ENCODE measurements at places on chromosomes 13 and 19.

GRCh38 chr19:46660008-46660517, 919 bp downstream of the DACT3 start:
- no peak for DNase-seq

- peak; percentile 72 for DNase-seq
Observed at GRCh38 chr13:74575729-74576125, 441.5 kb upstream of the KLF12 start.

- no peak for DNase-seq
Observed at GRCh38 chr13:105184201-105184600, 1351.3 kb downstream of the EFNB2 start.

- no peak for DNase-seq
Observed at GRCh38 chr13:94632226-94632980, 30.7 kb downstream of the GPR180 start.

DNA sequence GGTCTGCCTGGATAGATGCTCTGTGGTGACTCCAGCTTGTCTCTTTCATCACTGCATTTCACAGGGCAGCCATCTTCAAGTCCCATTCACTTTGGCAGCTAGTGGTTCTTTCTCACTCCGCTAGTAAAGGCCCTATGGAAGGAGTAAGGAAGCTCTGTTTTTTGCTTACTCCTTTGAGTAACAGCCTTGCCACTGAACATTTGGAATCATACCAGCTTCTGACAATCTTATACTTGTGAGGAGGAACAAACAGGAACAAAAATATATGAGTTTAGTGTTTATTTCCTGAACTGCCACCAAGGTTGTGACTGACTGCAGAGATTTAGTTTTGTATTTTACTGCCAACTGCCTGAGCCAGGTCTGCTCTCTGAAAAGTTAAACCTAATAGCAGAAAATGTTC, 38.7 kb downstream of the KCTD4 start:
- DNase-seq = no peak

DNA sequence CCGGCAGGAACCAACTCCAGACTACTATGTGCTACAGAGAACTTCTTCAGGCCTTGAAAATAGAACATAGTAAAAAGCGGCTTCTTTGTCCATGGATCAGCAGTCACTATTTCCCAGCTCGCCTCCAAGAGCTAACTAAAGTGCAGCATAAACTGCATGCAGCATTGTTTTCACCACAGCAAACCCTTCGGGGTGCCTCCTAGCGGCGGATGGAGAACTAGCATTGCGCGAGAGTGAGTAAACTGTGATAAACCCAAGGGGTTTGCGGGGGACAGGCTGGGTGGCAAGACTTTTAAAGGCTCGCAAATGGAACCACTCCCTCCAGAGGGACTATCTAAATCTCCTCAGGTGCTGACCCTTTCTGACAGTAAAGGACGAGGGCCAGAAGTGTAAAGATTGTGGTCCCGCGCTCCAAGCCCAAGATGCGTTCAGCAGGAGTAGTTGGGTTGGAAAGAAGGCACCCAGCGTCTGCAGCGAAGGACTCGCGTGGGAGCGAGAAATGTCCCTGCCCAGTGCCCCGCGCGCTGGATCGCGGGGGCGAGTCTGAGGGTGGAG, 21.5 kb upstream of the SGCG start:
- peak; percentile 34 for DNase-seq

- DNase-seq = no peak
Observed at GRCh38 chr19:13347367-13347766, 158.9 kb downstream of the CACNA1A start.

- no peak for DNase-seq
Observed at GRCh38 chr13:40631605-40632004, 34.8 kb downstream of the FOXO1 start.

GRCh38 chr19:47446534-47447469, 24.9 kb downstream of the SLC8A2 start:
- DNase-seq = peak; percentile 69

DNA sequence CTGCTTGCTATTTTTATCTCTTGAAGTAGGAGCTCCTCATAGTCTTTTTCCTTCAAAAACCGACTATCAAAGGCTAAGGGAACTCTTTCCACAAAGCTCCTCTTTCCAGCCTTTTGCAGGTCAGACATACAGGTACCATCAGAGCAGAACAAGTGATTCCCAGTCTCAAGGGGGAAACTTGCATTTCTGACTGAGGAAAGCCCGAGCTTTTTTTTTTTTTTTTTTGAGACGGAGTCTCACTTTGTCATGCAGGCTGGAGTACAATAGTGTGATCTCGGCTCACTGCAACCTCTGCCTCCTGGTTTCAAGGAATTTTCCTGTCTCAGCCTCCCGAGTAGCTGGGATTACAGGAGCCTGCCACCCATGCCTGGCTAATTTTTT, 32.0 kb downstream of the RUBCNL start:
- DNase-seq = no peak

- DNase-seq = peak; percentile 61
Observed at GRCh38 chr19:17076543-17076991, 990 bp downstream of the MYO9B start.

GRCh38 chr13:44234566-44234965, 139.1 kb upstream of the SERP2 start:
- no peak for DNase-seq

GRCh38 chr13:72004784-72005374, 137.9 kb upstream of the DACH1 start:
- DNase-seq = no peak

GRCh38 chr19:49357186-49357585, 5.0 kb downstream of the TEAD2 start:
- DNase-seq = no peak

GRCh38 chr13:108451121-108451520, 178.3 kb upstream of the MYO16 start:
- no peak for DNase-seq

GRCh38 chr13:48094404-48094780, 512 bp downstream of the MED4 start:
- peak; percentile 36 for DNase-seq

DNA sequence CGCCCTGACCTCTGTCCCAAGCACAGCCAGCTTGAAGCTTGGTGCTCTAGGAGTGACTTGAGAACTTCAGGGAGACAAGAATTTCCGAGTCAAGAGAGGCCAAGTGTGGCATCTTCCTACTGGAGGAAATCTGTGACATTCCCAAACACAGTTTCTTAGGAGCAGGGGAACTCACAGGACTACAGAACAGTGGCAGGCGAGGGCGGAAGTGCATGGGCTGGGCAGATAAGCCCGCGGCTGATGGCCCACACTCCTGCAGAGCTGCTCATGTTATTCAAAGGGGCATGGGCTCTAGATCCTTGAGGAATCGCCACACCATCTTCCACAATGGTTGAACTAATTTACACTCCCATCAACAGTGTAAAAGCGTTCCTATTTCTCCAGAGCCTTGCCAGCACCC, 168.8 kb downstream of the KATNAL1 start:
- no peak for DNase-seq

DNA sequence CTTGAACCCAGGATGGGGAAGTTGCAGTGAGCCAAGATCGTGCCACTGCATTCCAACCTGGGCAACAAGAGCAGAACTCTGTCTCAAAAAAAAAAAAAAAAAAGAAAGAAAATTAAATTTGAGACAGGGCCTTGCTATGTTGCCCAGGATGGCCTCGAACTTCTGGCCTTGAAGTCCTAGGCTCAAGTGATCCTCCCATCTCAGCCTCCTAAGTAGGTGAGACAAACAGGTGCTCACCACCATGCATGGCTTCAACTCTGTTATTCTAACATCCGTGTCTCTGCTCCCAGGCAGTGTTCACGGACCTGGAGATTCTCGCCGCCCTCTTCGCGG, 40.3 kb downstream of the PDE4A start:
- DNase-seq = no peak

GRCh38 chr13:110239280-110240125, 67.5 kb downstream of the COL4A1 start:
- no peak for DNase-seq

DNA sequence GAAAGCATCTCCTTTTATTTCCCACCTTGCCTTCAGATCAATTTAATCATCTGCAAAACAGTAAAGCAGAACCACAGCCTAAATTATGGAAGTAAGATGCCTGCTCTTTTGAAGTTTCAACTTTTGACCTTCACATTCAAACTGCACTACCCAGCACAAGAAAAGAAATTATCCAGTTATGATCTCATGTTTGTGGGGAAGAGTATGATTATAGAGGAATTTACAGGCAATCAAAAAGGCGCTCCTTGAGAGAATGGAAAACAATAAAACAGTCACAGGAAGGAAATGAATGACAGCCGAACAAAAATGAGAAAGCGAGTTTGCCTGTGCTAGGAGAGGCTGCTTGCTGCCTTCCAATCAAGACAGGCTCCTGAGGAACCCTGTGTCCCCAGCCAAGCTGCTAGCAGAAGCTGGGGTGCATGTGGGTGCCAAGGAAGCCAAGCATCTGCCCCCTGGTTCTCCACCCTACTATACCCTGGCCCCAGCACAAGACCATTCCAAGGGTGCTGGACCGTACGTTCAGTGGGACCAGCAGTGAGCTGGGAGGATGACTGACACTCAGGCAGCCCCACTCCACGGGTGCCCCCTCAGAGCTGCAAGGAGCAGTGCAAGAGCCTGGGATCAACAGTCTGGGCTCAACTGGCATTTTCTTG, 47.8 kb downstream of the PEPD start:
- DNase-seq = no peak

GRCh38 chr13:84997858-84998257, 801.4 kb downstream of the SLITRK6 start:
- DNase-seq = no peak

DNA sequence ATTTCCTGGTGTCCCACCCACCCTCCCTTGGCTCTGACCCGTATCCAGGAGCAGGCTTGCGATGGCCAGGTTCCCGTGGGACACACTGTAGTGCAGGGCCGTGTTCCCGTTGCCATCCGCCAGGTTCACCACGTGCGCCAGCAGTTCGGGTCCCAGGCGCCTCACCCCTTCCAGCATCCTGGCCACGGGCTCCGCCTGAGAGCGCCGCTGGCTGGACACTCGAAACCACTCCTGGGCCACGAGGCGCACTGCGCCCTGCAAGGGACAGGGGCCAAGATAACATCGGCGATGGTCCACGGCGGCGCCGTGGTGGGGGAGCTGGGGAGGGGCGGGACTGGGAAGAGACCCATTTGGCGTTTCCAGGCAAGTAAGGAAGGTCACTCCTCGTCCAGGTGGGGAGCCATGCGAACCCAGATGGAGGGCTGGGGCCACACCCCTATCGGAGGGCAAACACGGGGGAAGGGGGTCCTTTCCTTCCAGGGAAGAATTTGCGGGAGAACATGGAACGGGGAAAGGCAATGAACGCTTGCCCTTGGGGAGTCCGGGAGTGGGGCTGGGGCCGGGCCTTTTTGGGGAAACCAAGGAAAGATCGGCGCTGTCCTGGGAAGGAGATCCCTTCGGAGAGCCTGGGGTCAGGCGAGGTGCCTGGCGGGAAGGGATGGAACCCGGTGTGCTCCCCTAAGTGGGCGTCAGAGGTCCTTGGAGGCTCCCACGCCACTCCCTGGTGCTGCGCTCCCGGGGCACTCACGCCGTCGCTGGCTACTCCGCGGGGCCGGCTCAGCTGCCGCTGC, 9.9 kb downstream of the KANK3 start:
- no peak for DNase-seq

GRCh38 chr13:46747031-46747820, 49.7 kb downstream of the ESD start:
- DNase-seq = no peak

DNA sequence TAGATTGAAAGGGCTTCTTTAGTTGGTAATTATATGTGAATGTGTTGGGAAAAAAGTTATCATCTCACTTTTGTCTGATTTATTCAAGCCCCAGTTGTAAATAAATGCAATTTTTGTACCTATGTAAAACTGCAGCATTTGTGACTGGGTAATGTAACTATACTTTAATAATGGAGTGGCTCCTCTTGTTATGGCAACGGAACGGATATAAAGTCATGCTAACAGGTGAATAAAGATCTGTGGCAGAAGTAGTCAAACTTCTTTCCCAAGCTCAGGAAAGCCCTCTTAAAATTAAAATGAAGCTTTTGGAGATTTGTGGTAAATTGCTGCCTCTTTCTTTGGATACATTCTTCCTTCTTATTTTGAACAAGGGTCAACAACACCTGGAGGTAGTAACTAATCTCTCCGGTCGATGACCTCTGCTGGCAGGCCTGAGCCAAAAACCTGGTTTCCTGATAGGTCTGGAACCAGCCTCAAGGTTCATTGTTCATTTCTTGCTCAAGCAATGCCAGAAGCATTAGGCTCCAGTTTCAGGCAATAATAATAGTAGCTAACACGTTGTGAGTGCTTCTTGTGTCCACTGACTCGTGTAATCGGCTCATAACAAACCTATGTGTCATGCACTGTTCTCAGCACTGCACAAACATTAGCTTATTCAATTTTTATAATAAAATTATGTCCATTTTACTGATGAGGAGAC, 313.4 kb upstream of the DACH1 start:
- DNase-seq = no peak

GRCh38 chr13:77338329-77338728, 11.4 kb upstream of the MYCBP2 start:
- DNase-seq = no peak

GRCh38 chr19:42074513-42075363, 1.2 kb upstream of the ZNF574 start:
- peak; percentile 48 for DNase-seq

GRCh38 chr13:77714119-77714755, 16.8 kb downstream of the SLAIN1 start:
- DNase-seq = no peak

Data from activated naive CD8-positive, alpha-beta T cell treated with anti-CD3 and anti-CD28 coated beads, Interleukin-2, amount 10 ng/mL, durations not matched to agents 7 days and 5 days (primary cell).